ENCODE measurements at places on chromosomes 12 and 14.

DNA sequence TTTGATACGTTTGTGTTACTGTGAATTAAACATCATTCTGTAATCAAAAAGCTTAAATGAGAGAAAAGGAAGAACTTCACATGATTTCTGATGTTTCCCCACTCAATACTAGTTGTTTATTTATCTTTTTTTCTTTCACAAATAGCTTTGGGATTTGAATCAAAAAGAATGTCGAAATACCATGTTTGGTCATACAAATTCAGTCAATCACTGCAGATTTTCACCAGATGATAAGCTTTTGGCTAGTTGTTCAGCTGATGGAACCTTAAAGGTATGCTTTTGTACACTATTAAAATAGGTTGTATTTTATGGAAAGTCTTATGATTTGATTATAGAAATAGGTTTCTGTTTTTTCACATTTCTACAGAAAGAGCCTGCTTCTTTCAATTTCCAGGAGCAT is 41.5 kb downstream of the APAF1 start:
- no peak for DNase-seq

DNA sequence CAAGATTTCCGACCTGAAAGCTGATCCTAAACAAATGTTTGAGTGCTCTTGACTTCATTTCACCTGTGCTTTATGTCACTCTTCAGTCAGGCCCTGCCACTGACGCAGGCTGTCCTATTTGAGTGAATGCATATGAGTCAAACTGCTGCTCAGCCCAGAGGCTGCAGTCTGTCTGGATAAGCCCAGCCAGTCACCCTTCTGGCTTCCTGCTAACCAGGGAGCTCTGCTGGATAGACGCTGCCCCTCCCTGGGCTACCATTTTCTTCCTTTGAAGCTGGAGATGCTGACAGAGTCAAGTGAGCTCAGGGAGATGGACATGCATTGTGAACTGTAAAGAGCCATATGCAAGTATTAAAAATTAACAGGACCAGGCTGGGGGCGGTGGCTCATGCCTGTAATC is 5.1 kb upstream of the TUNAR start:
- DNase-seq, result no peak

- no peak for DNase-seq
Observed at GRCh38 chr12:32446316-32447119, 47.2 kb downstream of the FGD4 start.

DNA sequence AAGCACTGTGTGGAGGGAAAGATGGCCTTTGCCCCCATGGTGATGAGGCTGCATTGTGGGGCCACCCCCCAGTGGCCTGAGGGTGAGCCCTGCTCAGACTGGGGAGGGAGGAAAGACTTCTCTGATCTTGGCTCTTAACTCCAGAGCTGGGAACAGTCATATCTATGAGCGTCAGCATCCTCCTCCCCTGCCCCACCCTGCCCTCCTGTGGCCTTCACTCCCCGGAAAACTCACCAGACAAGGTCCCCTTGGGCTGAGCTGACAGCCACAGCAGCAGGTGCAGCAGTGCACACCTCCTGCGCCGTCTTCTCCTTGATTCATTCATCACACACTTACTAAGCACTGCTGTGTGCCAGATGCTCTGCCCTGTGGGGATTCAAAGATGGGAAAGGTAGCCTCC is 98.8 kb downstream of the B4GALNT3 start:
- DNase-seq, result no peak

DNA sequence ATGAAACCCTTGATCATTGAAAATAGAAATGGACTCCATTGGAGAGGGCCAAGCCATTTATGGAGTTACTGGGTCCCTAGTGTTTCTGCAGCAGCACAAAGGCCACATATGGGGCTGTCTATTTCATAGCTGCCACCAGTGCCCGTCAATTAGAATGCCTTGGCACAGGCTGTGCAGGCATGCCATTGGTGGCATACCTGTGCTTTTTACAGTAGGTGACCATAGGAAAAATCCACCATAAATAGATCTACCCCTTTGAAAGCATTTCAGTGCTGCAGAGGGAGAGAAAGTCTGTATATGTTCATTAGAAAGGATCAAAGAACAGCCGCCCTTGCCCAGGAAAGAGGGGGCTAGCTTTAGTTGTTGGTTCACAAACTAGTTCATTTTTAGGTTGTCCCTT is 13.1 kb downstream of the MYBPC1 start:
- no peak for DNase-seq

DNA sequence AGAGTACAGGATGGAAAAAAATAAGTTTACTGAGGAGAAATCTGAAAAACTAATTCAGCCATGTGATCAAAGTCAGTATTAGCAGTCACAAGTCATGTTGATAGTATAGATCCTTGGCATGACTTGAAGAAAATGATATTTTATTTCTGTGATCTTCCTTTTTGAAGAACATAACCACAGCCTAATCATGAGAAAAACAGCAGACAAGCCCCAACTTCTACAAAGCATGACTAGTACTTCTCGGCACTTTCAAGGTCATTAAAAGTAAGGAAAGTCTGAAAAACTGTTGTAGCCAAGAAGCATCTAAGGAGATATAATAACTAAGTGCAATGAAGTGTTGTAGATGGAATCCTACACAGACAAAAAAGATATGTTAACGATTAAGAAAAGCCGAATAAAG is 264.1 kb upstream of the FOXG1 start:
- DNase-seq, result no peak

Data from DMS 273 treated with DMSO at 0.1 percent for 48 hours (cell line).